ENCODE measurements at places on chromosomes 5 and 9. TPM values are rescaled to one million over a fixed set of nuclear protein-coding genes. Genes with fewer than 3 reads are reported as not detected.

The CFAP157 gene
- total RNA-seq = not detected

The PCDHGA11 gene
- total RNA-seq = not detected

The TICAM2 gene
- 16.0 TPM for total RNA-seq

The KLF4 gene
- 0.98 TPM for total RNA-seq

The LCN9 gene
- total RNA-seq = not detected

The TEK gene
- 2.0 TPM for total RNA-seq

The C9orf50 gene
- 0.10 TPM for total RNA-seq

The BTNL8 gene
- total RNA-seq = not detected

The OR1J2 gene
- total RNA-seq = not detected

The PCDHGA2 gene
- total RNA-seq = 0.32 TPM

The CCL19 gene
- not detected for total RNA-seq

The PCDHGA6 gene
- 0.07 TPM for total RNA-seq

The GFPT2 gene
- 1.9 TPM for total RNA-seq

The PCDHA11 gene
- 0.27 TPM for total RNA-seq

The BAAT gene
- total RNA-seq = not detected

The SHC3 gene
- 3.2 TPM for total RNA-seq

The LCN10 gene
- not detected for total RNA-seq

The CNTNAP3B gene
- total RNA-seq = 0.62 TPM

The EDIL3 gene
- 109 TPM for total RNA-seq

The SPATA31A1 gene
- total RNA-seq = not detected

The PTGDS gene
- not detected for total RNA-seq

The DMRT2 gene
- total RNA-seq = not detected

The ADAMTS19 gene
- 0.10 TPM for total RNA-seq

The ST8SIA4 gene
- 0.10 TPM for total RNA-seq

The NIM1K gene
- 0.07 TPM for total RNA-seq

The RAI14 gene
- 77.5 TPM for total RNA-seq

The HEXB gene
- 372 TPM for total RNA-seq

The C9orf43 gene
- total RNA-seq = 1.1 TPM

The CPLANE1 gene
- 20.2 TPM for total RNA-seq

The C9 gene
- not detected for total RNA-seq

The PDZD2 gene
- total RNA-seq = 7.1 TPM

The FAT2 gene
- total RNA-seq = 0.05 TPM

The LCP2 gene
- 0.69 TPM for total RNA-seq

The ARHGEF28 gene
- 12.0 TPM for total RNA-seq

The PDCD1LG2 gene
- 28.1 TPM for total RNA-seq

The DRD1 gene
- 0.57 TPM for total RNA-seq

The TPM2 gene
- 7.0 TPM for total RNA-seq

The NME5 gene
- 0.25 TPM for total RNA-seq

The TRIP13 gene
- 44.5 TPM for total RNA-seq

The SPATA31C1 gene
- not detected for total RNA-seq

The SPAG8 gene
- 0.86 TPM for total RNA-seq

The NDFIP1 gene
- 54.8 TPM for total RNA-seq

The SCGB3A1 gene
- not detected for total RNA-seq

The UBE2R2 gene
- total RNA-seq = 21.4 TPM

The AFAP1L1 gene
- total RNA-seq = 9.1 TPM

The LECT2 gene
- total RNA-seq = not detected

The FUT7 gene
- total RNA-seq = not detected

The SEMA4D gene
- total RNA-seq = 14.2 TPM

The EPB41L4A gene
- total RNA-seq = not detected

The GHR gene
- 0.57 TPM for total RNA-seq

The GMCL2 gene
- total RNA-seq = not detected

The EQTN gene
- not detected for total RNA-seq

The SPINK4 gene
- not detected for total RNA-seq

The PRELID1 gene
- total RNA-seq = 238 TPM

The STARD4 gene
- total RNA-seq = 56.4 TPM

The RELL2 gene
- 8.3 TPM for total RNA-seq

The DMGDH gene
- not detected for total RNA-seq

Measured in M059J (cell line).